ENCODE measurements at places on chromosomes 16 and 17.

DNA sequence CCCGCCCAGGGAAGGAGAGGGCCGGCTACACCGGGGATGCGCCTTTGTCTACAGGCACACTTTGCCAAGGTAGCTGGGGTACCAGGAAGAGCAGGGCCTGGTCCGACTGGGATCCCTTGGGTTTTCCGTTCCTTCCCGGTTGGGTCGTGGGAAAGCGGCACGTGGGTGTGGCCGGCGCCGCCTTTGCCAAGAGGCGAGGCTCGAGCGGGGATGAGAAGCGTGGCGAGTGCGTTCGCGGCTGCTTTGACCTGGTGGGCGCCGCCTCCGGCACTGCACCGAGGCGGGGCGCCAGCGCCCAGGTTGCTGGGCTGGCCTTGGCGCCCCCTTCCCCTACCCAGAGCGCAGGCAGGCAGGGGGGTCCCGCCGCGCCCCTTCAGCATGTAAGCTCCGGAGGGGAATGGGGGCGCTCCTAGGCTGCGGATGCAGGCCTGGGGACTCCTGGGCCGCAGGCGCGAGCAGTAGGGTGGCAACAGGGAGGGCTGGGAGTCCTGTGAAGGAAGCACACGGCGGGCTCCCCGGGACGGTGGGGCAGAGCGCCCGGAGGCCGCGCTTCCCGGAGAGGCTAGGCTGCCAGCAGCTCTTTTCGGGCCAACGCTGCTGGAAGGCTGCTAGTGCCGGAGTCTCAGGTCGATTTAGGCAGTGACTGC, 2.0 kb downstream of the HAS3 start:
- no peak for DNase-seq

DNA sequence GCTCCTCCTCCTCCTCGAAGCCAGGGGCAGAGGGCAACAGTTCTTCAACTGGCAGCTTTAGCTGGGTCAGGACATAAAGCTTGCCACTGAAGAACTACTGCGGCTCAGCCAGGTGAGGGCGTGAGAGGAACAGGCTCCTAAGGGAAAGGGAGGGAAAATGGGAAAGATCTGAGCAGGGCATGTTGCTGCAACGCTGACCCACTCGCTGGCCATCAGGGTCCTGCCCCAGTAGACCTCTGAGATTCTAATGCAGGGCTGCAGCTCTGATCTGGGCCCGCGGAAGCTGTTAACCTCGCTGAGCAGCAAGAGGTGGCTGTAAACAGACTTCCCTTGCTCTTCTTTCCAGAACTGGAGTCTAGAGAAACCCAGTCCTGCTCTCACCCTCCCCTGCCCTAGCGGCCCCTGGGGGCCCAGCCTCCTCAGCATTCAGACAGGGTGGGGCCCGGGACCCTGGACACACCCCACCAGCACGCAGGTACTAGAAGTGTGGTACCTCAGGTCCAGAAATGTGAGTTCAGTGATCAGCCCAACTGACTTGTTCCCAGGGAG, 3.8 kb upstream of the TLCD2 start:
- DNase-seq: no peak

- no peak for DNase-seq
Observed at GRCh38 chr16:23567602-23568001, 10.1 kb downstream of the UBFD1 start.

- DNase-seq: no peak
Observed at GRCh38 chr16:2213817-2214718, 572 bp downstream of the PGP start.

- DNase-seq: no peak
Observed at GRCh38 chr17:47888293-47888692, 7.7 kb upstream of the SP2 start.

DNA sequence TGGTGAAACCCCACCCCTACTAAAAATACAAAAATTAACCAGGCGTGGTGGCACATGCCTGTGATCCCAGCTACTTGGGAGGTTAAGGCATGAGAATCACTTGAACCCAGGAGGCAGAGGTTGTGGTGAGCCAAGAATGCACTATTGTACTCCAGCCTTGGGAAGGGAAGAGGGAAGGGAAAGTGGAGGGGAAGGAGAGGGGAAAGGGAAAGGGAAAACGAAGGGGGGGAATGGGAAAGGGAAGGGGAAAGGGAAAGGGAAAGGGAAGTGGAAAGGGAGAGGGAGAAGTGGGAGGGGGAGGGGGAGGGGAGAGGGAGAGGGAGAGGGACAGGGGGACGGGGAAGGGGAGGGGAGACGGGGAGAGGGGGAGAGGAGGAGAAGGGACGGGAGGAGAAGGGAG, 122.5 kb downstream of the GAS7 start:
- no peak for DNase-seq

GRCh38 chr16:49653173-49653570, 202.7 kb downstream of the ZNF423 start:
- no peak for DNase-seq

GRCh38 chr17:1782171-1782567, 20.3 kb downstream of the SERPINF1 start:
- DNase-seq: no peak

DNA sequence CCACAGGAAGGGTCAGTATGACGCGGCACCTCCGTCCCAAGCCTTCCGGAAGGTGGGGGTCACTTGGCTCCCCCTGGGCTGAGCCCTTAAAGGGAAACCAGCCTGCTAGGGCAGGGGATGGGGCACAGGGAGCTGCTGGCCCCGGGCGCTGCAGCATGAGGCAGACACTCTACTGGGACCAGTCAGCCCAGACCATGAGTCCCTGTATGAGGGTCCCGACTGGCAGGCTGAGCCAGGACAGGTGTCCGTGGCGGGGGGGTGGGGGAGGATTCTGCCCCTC, 43.4 kb upstream of the ZC3H18 start:
- no peak for DNase-seq

GRCh38 chr16:8832717-8833105, 35.1 kb downstream of the PMM2 start:
- no peak for DNase-seq

GRCh38 chr17:71849783-71850768, 270.7 kb upstream of the SOX9 start:
- no peak for DNase-seq

DNA sequence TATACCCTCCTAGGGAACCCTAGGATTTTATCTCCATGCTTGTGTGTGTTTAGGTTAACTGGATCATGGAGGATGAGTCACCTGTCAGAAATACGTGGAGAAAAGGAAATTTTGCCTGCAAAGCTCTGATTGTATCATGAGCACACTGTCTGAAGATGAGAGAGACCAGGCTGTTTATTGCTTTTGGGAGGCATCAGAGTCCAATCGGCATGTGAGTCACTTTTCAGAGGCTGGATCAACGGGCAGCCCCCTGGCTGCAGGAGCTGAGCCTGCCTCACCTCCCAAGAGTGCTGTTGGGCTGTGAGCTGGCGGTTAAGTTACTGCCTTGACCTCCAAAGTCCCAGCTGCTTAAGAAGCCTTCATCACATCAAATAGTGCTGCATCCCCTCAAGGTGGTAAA, 41.5 kb upstream of the MED9 start:
- DNase-seq: no peak

- DNase-seq: no peak
Observed at GRCh38 chr16:47311738-47312505, 148.9 kb downstream of the ITFG1 start.

- DNase-seq: no peak
Observed at GRCh38 chr17:29091606-29092289, 48.8 kb downstream of the PIPOX start.

DNA sequence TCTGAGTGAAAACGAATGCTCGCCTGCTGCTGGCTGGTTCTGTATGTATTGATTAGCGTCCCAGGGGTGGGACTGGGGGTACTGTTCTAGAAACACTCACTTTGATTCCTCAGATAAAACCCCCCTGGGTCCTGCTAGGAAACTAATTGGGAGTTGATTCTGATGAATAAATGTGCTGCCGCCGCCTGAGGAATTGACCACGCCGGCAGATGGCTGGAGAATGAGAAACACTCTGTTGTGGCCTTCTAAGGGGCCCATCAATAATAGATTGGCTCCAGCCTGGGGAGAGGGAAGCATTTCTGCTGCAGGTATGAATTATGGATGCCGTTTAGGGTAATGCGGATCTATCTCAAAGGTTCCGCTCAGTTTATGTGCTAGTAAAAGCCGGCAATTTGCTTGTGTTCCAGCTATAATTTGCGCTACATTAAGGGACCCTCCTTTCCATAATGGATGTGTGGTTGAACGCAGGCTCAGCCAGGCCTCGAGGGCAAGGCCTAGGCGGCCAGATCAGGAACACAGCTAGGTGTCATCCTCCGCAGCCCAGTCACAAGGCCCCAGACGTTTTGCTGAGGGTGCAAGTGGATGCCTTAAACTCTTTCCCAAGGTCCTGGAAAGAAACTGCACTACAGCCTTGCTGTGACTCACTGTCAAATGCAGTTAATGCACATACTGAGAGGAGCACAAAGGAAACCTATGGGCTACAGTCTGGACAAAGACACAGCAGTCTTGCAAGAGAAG, 132.2 kb upstream of the HS3ST2 start:
- no peak for DNase-seq

GRCh38 chr17:49521471-49522356, 26.6 kb downstream of the NGFR start:
- no peak for DNase-seq

- no peak for DNase-seq
Observed at GRCh38 chr16:13921328-13921727, 1.4 kb downstream of the ERCC4 start.

GRCh38 chr16:56202036-56202435, 10.7 kb downstream of the GNAO1 start:
- no peak for DNase-seq

GRCh38 chr17:19002805-19003542, 1.6 kb downstream of the FAM83G start:
- DNase-seq: no peak

GRCh38 chr17:32815460-32815859, 61.5 kb downstream of the MYO1D start:
- no peak for DNase-seq

- DNase-seq: no peak
Observed at GRCh38 chr17:81516439-81516838, 3.8 kb upstream of the ACTG1 start.

DNA sequence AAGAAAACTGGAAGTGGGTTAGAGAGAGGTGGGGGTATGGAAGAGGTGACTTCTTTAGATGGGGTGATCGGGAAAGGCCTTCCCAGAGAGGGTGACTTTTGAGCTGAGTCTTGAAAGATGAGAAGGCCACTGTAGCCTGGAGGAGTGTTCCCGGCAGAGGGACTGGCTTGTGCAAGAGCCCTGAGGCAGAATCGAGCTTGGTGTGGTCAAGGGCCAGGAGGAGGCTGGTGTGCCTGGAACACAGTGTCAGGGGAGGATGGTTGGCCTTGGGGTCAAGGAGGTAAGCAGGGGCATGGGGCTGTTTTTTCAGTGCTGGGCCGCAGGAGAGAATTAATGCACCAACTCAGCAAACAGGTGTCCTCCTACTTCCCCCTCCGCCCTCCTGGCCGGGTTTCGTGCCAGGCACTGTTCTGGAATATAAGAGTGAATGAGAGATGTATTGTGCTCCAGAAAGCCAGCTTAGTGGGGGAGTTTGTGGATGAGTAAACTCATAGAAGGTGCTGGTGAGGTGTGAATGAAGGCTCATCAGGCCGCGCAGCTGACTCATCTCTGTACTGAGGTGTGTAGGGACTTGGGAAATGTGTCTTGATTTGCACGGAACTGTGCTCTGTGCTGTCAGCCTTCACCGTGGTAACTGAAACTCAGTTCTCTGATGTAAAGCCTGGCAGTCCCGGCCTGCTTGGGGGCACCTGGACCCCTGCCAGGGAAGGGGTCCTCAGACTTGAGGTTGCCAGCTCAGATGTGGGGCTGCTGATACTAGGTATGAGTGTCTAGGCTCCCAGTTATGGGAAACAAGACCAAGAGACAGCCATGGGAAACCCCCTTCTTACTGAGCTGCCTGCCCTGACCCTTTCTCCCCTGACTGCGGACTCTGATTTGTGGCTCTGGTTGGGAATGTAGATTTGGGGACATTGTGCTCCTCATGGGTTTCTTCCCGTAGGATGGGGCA, 15.3 kb downstream of the KSR1 start:
- no peak for DNase-seq

DNA sequence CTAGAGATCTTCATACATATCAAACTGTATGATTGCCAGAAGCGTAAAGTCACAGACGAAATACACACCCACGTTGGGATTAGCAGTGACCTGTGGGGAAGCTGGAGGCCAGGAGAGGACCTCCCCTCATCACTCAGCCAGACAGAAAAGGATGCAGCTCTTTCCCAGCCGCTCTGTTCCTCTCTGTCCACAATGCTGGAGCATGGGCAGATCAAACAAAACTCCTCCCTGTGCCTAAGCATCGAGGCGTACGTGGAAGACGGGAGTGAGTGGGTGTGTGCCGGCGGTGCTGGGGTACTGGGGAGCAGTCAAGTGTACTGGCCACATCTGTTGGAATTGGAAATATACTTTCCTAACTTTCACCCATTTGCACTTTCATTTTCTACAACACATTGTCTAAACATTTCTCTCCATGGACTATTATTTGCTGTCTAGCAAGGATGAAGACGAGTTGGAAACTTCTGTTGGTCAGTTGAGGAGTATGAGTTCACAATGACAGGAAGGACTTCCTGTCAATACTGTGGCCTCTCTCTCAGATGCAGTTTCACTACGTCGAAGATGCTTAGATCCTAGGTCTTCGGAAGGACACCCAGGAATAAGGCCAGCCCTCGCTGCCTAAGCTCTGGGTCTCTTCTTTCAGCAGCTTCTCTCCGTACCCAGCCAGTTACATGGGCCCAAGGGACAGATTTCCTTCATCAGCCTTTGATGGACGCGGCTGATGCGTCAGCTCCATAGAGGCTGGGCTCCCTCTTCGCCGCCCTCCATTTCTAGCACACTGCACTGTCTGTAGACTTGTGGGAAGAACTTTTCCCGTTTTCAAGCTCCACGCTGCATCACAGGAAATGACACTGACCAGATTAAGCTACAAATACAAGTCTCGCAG, 30.6 kb upstream of the ENDOV start:
- no peak for DNase-seq

DNA sequence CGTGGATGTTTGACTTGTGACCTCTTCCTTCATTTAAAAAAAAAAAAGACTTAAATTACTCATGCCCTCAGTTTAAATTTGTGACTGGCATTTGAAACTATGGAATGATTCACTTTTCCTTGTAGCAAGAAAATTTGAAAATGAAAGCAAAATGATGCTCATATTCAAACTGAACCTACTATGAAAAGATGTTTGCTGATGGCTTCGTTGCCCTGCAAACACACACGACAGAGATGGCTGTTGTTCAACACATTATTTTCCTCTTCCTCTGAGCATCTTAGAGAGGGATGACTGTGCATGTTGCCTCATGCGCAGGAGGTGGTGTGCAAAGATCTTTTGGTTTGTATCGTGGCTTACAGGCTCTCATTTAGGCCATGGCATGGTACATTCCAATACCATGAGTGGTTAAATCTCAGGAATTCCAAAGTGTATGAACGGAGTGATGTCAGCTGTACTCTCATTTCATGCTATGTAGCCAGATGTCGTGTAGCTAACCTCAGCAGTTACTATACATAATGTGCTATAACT, 164.5 kb downstream of the PRKCA start:
- DNase-seq: peak; percentile 93

- no peak for DNase-seq
Observed at GRCh38 chr16:68356919-68357286, 46.1 kb downstream of the PRMT7 start.

GRCh38 chr17:12620200-12620720, 45.4 kb upstream of the MYOCD start:
- DNase-seq: no peak

All from Panc1 (cell line).